ENCODE measurements at places on chromosomes 3 and 15. TPM values are rescaled to one million over a fixed set of nuclear protein-coding genes. Genes with fewer than 3 reads are reported as not detected.

SGO1 gene
- total RNA-seq, result 0.34 TPM

MORC1 gene
- total RNA-seq, result not detected

RHOV gene
- not detected for total RNA-seq

TIGIT gene
- not detected for total RNA-seq

ALDH1A3 gene
- 131 TPM for total RNA-seq

PRTG gene
- 0.42 TPM for total RNA-seq

COLQ gene
- 1.7 TPM for total RNA-seq

NR1I2 gene
- not detected for total RNA-seq

FGD5 gene
- 16.2 TPM for total RNA-seq

ATP13A5 gene
- not detected for total RNA-seq

ADAMTS9 gene
- total RNA-seq, result 45.3 TPM

CFAP100 gene
- total RNA-seq, result not detected

SERP1 gene
- 164 TPM for total RNA-seq

TEX55 gene
- total RNA-seq, result not detected

CD200R1 gene
- 1.7 TPM for total RNA-seq

C15orf62 gene
- 1.1 TPM for total RNA-seq

CFAP20DC gene
- total RNA-seq, result not detected

CLDN16 gene
- total RNA-seq, result not detected

TMEM266 gene
- 0.40 TPM for total RNA-seq

ARIH1 gene
- total RNA-seq, result 46.4 TPM

CNTN3 gene
- 1.2 TPM for total RNA-seq

RHCG gene
- not detected for total RNA-seq

CPNE4 gene
- total RNA-seq, result 0.52 TPM

ANKUB1 gene
- total RNA-seq, result not detected

CCDC191 gene
- total RNA-seq, result 3.2 TPM

CASR gene
- not detected for total RNA-seq

ANO10 gene
- total RNA-seq, result 26.2 TPM

CD80 gene
- total RNA-seq, result 0.26 TPM

CCDC33 gene
- not detected for total RNA-seq

TMIE gene
- total RNA-seq, result 0.33 TPM

ADGRG7 gene
- total RNA-seq, result not detected

COL8A1 gene
- total RNA-seq, result 90.1 TPM

MOBP gene
- not detected for total RNA-seq

ZIC4 gene
- not detected for total RNA-seq

Data from esophagus muscularis mucosa (tissue), 4 donors.